ENCODE measurements at places on chromosomes 1 and 21.

- DNase-seq, result no peak
Observed at GRCh38 chr1:242534753-242535152, 10.3 kb upstream of the PLD5 start.

DNA sequence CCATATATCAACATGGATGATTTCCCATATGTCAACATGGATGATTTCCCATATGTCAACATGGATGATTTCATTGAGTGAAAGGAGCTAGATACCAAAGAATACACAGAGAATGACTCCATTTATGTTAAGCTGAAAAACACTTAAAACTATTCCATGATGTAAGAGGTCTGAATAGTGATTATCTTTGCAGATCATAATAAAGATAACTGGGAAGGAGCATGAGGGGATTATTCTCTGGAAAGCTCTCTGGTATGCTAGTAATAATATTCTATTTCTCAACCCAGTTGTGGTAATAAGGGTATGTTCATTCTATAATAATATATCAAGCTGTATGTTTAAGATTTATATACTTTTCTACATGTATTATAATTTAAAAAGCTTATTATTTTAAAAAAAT lies 14.1 kb downstream of the SYNJ1 start:
- no peak for DNase-seq

DNA sequence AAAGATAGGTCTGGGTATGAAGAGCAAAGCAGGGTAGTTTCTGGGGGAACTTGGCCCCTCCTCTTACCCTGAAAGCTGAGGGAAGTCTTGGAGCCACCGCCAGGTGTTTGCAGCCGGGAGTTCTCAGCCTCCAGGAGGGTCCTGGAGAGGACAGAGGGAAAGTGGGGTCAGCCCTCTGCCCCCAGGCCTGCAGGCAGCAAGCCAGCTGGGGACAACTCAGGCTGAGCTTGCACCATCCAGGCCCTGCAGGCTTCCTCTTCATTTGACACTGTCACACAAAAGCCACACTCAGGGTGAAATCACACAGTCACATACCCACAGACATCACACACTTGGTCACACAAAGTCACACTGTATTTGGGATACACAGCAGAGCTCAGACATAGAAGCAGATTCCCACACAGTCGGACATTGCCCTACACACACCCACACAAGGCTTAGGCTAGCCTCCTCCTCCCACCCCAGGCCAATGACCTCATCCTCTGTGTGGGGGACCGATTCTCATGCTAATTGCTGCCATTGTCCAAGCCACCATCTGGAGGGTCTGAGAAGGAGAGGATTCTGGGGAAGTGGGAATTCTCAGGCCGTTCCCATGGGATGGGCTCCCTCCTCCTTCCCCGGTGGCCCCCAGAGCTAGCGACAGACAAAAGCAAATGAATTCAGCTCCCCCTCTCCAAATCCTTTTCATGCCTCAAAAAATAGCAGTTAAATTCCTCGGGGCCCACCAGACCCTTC lies 3.7 kb downstream of the NES start:
- no peak for DNase-seq

DNA sequence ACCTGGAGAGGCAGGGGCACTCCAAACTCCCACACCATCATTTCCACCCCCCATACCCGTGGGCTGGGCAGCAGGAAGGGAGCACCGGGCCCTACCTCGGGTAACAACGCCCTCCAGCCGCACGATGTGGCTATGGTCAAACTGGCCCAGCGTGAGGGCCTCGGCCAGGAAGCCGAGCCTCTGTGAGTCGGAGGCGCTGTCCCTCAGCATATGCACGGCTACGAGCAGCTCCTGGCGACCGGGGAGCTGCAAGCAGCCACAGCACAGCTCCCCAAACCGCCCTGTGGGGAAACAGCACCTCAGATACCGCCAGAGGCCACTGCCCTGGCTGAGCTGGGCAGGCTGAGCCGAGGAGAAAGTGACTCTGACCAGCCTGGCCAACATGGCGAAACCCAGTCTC lies 29.2 kb downstream of the CDCA8 start:
- DNase-seq, result no peak

GRCh38 chr1:62280960-62281465 lies 38.2 kb downstream of the KANK4 start:
- no peak for DNase-seq

- DNase-seq, result no peak
Observed at GRCh38 chr1:66296951-66297350, 237.0 kb upstream of the SGIP1 start.

- DNase-seq, result no peak
Observed at GRCh38 chr1:181104042-181104789, 15.7 kb downstream of the IER5 start.

DNA sequence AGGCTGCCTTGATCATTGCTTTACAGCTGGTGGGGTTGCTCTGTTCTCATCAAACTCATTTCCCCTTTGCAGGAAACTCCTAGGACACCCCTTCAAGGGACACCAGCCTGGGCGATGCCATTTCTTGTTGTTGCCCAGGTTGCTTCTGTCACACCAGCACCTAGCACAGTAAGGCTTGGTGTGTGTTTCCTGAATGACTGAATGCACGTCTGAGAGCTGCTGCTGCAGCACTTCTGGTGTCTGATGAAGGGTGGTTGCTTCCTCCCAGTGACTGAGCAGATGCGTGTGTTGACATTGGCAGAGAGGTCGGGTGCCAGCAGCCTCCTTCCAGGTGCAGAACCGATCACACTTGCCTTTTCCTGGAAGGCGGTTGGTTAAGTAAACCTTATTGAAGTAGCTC lies 477.4 kb downstream of the CAMTA1 start:
- no peak for DNase-seq

DNA sequence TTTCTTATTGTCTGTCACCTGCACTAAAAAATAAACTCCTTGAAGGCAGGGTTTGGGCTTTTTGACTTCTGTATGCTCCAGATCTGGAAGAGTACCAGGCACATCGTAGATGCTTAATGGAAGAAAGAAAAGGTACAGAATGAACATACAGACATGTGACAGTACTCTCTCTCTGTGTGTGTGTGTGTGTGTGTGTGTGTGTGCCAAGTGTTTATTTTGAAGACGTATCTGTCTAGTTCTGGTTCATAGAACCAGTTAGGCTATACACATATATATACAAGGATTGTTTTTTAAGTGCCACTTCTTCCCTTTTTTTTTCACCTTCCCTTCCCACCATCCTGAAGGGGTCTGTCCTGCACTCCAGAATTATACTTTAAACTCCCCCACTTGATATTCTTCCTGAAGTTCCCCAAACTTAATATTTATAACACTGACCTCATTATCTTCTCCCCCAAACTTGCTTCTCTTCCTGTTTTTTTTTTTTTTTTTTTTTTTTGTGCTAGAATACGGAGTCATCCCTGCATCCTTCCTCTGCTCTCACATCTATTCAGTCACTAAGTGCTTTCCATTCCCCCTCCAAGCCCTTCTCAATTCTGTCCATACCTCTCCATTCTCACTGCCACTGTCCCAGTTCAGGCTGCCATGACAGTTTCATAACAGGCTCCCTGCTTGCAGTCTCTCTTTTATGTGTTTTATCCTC lies 5.4 kb upstream of the KCNA3 start:
- no peak for DNase-seq

DNA sequence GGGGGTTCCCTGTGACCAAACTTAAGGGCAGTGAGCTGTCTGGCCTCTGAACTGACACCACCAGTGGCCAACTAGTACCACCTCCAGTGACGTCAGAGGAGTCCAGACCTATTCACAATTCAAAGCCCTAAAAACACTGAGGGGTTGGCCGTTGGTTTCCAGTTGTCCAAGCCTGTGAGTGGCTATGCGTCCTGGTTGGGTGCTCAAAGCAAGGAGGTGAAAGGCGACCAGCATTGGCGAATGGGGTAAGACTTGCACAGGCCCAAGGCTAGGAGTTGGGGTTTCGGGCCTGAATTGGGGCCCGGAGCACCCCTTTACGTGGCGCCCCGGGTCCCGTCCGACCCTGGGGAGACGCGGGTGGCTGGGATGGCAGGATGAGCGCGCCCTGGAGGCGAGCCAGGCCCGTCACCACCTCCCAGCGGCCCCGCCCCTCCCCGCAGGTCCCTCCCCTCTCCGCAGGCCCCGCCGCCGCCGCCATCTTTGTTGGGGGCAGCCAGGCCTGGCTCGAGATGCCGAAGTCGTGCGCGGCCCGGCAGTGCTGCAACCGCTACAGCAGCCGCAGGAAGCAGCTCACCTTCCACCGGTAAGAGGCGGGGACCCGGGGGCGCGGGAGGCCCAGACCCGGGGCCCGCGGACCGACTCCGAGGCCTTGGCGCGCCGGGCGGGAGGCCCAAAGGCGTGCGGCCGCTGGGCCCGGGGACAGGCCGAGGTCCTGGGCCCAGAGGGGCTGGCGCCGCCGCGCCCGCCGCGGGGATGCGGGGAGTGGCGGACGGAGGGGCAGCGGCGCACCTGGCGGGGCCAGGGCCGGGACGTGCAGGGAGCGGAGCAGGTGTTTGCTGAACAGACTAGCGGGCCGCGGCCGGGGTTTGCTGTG lies at the start of gene THAP3:
THAP3 (plus strand) TSS at position 159 of the 874 bp plus-strand sequence; CDS start at position 510, 351 bp downstream.
- DNase-seq, result peak; percentile 91

GRCh38 chr1:215523906-215524305 lies 43.2 kb upstream of the KCTD3 start:
- DNase-seq, result no peak

DNA sequence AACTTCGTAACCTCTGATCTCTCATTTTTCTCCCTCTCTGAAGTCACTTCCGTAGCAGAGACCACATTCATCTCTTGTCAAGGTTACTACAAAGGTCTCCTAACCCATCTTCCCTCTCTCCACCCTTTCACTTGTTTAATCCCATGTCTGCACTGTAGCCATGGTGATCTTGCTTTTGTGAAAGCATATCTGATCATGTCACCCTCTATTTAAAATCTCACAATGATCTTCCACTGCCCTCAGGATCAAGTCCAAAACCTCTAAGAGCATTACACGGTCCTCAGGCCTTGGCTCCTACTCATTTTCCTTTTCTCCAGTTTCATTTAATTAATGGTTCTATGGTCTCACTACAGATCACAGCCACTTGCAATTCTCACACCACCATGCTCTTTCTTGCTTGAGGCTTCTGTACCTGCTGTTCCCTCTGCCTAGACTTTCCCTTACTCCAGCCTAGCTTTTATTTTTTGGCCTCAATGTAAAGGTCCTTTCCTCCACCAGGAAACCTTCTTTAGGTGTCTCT lies 12.1 kb downstream of the ARHGEF11 start:
- DNase-seq, result no peak

- DNase-seq, result no peak
Observed at GRCh38 chr1:50604580-50604979, 181.3 kb upstream of the DMRTA2 start.

DNA sequence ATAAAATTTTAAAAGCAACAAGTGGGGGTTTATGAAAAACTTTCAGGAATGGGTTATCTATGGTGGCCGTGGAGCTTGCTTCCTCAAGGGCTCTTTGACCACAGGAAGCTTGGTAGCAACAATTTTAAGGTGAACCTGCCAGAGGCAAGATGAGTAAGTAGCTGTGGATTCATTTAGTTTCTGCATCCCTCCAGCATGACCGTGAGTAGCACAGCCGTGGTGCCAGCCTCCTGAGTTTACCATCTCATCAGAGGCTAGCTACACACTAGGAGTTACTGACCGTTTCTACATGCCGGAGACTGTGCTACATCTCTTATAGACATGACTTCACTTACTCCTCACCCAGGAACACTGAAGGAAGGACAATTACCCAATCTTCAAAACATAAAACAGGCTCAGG lies 30.1 kb upstream of the PLEKHG5 start:
- no peak for DNase-seq

DNA sequence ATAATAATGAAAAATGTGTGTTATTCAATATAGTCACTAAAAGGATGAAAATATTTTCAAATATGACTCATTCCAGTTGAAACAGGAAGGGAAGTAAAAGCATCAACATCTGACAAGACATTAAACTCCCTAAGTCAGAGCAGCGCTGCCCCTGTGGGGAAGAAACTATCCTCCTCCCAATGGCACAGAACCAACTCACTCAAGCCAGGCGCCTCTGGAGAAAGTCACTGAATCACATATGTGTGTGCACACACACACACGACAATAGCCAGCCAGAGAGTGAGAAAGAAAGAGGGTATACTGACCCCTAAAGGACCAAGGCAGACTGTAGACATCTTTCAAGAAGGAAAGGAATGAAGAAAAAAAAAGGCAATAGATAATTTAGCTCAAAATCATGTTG lies 126.9 kb downstream of the SETD4 start:
- DNase-seq, result no peak

GRCh38 chr1:83958704-83959103 lies 40.2 kb downstream of the TTLL7 start:
- no peak for DNase-seq

GRCh38 chr1:35175602-35176001 lies 17.3 kb downstream of the SFPQ start:
- DNase-seq, result no peak

- no peak for DNase-seq
Observed at GRCh38 chr1:227335242-227336020, 17.1 kb upstream of the CDC42BPA start.

- DNase-seq, result no peak
Observed at GRCh38 chr1:113542221-113542701, 151.9 kb downstream of the MAGI3 start.

GRCh38 chr1:15994081-15994480 lies 10.0 kb upstream of the SRARP start:
- no peak for DNase-seq

DNA sequence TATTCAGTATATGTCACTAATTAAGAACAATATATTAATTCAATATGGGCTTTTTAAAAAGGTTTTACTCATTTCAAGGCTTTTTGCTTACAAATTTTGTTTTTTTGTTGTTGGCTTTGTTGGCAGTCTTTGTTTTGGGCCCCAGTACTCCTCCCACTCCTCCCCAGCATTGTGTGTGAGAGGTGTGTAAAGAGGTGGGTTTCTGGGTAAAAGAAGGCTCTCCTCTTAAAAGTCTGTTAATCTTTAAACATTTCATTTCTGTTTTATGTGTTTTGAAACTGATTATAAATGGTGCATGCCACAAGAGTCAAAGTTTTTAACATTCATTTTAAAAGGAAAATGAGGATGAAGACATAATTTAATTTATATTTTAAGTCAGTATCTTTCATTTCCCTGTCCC lies 79.6 kb downstream of the SASS6 start:
- DNase-seq, result no peak

GRCh38 chr1:230589951-230590350 lies 52.3 kb upstream of the COG2 start:
- DNase-seq, result no peak

DNA sequence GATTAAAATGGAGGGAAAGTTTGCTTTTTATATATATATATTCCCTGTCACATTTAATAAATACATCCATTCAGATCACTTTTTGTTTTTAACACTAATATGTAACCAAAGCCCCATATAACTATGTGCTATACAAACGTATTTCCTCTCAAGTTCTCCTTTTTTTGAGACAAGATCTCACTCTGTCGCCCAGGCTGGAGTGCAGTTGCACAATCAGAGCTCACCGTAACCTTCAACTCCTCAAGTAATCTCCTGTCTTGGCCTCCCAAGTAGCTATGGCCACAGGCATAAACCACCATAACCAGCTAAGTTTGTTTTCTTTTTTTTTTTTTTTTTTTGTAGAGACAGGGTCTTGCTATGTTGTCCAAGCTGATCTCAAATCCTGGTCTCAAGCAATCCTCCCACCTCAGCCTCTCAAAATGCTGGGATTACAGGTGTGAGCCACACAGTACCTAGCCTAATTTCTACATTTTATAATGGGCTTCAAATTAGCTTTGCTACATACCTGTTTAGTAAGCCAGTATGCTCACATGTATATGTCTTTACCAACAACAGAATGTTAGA lies 120.0 kb downstream of the TGFBR3 start:
- DNase-seq, result no peak

- DNase-seq, result no peak
Observed at GRCh38 chr1:36845802-36846201, 188.5 kb downstream of the GRIK3 start.

Measured in stimulated activated CD4-positive, alpha-beta T cell treated with anti-CD3 and anti-CD28 coated beads, Interleukin-2, amount 100 ng/mL, for 24 hours (primary cell).